HEK293T (cell line): ENCODE measurements at places on chromosomes 4 and X.

GRCh38 chrX:84322083-84322827 is 134.3 kb upstream of the RPS6KA6 start:
- DNase-seq = no peak

GRCh38 chr4:73161527-73162185 is 92.1 kb upstream of the COX18 start:
- no peak for DNase-seq

GRCh38 chrX:40878766-40879165 is 143.4 kb upstream of the MED14 start:
- DNase-seq = no peak

- DNase-seq = no peak
Observed at GRCh38 chrX:77658886-77659285, 127.1 kb downstream of the ATRX start.

- no peak for DNase-seq
Observed at GRCh38 chr4:145019346-145019745, 78.7 kb downstream of the ANAPC10 start.

DNA sequence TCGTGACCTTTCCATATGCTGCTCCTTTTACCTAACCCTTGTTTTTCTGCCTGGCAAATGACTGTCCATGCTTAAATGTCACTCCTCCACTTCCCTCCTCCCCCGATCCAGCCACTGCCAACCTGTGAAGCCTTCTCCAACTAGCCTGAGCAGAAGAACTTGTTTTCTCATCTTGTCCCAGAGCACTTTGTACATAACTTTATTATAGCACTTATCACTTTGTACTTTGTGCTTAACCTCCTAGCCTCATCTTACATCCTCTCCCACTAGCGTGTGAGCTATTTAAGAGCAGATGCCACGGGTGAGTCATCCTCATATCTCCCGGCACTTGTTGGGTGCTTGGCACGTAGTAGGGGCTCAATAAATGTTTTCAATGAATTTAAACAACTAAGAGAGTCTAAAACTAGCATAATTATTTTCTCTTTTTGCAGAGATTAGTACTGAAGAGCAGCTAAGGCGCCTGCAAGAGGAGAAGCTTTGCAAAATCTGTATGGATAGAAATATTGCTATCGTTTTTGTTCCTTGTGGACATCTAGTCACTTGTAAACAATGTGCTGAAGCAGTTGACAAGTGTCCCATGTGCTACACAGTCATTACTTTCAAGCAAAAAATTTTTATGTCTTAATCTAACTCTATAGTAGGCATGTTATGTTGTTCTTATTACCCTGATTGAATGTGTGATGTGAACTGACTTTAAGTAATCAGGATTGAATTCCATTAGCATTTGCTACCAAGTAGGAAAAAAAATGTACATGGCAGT is 46.9 kb downstream of the XIAP start:
- DNase-seq = no peak

GRCh38 chr4:141807103-141807891 is 170.9 kb downstream of the IL15 start:
- DNase-seq = no peak

DNA sequence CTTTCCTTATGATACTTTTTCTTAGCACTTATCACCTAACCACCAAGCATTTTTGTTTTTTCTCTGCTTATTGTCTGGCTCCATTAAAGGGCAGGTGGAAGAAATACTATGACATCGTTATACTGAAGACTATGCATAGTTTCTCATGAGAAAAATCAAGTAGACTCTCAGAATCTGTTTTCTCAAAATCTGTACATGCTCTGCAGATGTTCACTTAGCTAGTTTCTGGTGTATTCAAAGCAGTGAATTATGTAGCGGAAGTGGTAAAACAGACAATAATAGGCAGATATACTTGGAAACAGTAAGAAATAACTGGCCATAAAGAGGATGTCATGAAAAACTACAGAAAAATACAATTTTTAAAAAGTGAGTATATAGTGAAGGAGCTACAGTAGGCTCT is 146.0 kb downstream of the STIM2 start:
- no peak for DNase-seq

GRCh38 chr4:73731968-73732610 is 8.3 kb upstream of the CXCL8 start:
- no peak for DNase-seq

DNA sequence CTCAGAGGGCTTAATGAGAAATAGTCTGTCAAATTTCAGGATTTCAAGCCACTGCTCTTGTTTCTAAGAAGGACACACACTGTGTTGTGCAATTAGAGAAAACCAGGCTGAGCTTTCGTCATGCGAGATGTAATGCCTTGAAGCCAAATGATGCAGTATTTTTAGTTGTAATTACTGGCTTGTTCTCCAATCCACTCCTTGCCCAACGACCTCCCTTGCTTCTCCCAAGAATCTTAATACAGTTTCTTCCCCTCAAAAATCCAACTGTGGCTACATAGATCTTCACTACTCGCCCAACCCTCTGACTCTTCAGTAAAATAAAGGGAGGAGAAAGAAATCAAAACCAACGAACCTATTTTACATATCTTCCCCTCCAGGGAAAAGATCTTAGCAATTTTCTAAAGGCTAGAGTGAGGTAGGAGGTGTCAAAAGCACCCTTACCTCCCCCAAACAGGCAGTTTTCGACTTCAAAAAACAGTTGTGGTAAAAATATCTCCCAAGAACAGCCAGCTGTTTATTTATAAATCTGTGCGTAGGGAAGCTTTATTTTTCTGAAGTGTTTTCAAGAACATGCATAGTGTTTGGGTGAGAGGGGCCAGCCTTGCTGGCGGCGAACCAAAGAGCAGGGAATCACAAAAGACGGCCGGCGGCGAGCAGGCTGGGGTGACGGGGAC is 68.7 kb downstream of the MGST2 start:
- no peak for DNase-seq

- DNase-seq = no peak
Observed at GRCh38 chrX:72128183-72128834, 3.4 kb downstream of the RTL5 start.

GRCh38 chr4:57462843-57463242 is 352.7 kb upstream of the IGFBP7 start:
- DNase-seq = no peak

DNA sequence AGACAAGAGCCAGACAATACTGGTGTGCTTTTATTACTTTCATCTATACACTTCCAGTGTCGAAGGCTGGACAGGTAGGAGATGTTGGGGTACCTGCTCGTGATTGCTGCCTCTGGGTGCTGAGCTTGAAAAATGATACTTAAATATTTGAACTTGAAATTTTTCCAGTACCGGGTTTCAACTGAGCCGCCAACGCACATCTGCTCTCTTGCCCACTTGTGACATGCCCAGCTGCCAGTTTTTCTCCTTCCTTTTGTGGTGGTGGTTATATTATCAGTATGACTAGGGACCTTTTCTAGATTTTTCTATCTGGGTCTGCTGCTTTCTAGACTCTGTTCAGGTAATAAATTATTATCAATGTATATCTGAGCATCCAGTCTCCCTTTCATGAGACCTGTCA is 3.4 kb downstream of the OGT start:
- no peak for DNase-seq

- DNase-seq = no peak
Observed at GRCh38 chr4:128579154-128579853, 230.2 kb upstream of the JADE1 start.
